Stromal cell of bone marrow (primary cell): ENCODE measurements at places on chromosomes 1 and 21.

- no peak for DNase-seq
Measured at GRCh38 chr1:17531682-17532487, 7.6 kb upstream of the ARHGEF10L start.

DNA sequence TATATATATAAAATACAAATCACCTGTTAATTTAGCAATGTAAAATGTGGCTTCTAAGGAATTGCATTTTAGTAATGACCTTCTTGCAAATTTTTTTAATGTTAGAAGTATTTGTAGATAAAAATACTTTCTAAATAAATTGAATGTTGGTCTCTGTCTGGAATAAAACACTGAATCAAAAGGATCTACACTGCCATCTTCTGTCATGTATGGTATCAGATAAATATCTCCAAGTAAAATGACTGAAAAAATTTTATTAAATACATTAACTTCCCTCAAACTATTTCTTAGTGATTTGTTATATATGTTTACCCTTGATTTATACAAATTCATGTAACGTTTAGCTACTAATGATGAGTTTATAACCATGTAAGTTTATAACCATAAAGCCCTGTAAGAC is 2029.3 kb downstream of the MRPL39 start:
- no peak for DNase-seq

- no peak for DNase-seq
Measured at GRCh38 chr1:206476058-206476457, 5.8 kb downstream of the IKBKE start.

- no peak for DNase-seq
Measured at GRCh38 chr1:92342401-92342800, 43.5 kb downstream of the RPAP2 start.

DNA sequence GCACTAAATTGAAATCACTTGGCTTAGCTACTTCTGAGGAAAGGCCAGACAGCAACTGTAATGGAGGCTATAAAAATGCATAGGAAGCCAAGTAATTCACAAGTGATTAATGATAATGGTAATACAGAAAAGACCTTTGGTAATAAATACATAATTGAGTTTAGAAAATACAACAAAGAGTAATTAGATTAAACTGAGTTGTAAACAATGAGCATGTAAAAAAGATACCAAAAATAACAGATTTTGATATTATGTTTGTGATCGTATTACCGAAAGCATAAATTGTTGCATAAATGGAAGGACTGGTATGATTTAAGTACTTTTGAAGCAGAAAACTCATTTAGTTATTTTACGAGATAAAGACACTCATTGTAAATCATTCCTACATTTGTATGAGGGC is 556.7 kb upstream of the TMPRSS15 start:
- no peak for DNase-seq

GRCh38 chr21:21162786-21163185 is 164.6 kb downstream of the NCAM2 start:
- no peak for DNase-seq

DNA sequence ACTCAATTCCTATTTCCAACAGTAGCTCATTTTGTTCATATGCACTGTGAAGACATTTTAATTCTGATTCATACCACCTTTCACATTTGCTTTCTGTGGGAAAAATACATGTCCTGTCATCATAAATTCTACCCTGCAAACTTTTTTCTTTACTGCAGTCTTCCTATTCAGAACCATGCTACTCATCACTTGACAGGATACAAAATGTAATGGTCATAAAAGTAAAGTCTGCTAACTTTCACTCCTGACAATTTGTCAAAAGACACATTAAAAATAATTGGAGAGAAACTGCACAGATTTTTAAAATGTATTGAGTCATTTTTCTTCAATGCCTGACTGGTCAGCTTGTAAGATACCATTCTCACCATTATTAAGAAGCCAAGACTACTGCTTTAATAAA is 1817.1 kb downstream of the BRINP3 start:
- DNase-seq: no peak

- DNase-seq: no peak
Measured at GRCh38 chr1:80036690-80037432, 1030.3 kb upstream of the ADGRL4 start.

GRCh38 chr1:29197993-29198392 is 16.3 kb upstream of the SRSF4 start:
- no peak for DNase-seq

GRCh38 chr1:111735858-111736544 is 3.2 kb downstream of the INKA2 start:
- no peak for DNase-seq

GRCh38 chr1:110155878-110156522 is 5.7 kb downstream of the SLC6A17 start:
- peak; percentile 23 for DNase-seq

DNA sequence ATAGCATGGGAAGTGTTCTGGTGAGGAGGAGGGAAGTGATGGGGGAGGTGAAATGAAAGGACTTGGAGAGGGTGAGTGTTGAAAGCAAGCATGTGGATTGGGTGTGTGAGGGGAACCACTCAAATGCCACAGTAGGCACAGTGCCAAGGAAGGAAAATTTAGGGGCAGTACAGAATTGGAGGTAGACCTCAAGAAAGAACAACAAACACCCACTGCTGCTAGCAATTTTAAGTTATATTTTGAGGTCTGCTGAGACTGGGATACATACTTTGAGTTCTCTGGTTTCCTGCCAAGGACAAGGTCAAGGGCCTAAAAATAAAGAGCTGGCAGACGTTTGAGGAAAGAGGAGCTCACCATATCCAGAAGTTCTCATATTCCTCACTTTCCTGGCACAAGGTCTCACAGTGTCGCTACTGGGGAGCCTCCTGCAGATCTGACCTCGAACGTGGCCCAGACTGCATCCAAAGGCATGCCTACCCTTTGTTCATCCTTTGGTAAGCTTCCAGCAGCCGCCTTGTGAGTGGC is 104.0 kb downstream of the BRINP2 start:
- peak; percentile 80 for DNase-seq

- peak; percentile 40 for DNase-seq
Measured at GRCh38 chr1:205791568-205792180, 16.4 kb upstream of the RAB29 start.

GRCh38 chr1:90821152-90821787 is 104.2 kb upstream of the BARHL2 start:
- DNase-seq: no peak
